ENCODE measurements at places on chromosomes 2 and 18.

GRCh38 chr2:66696886-66697285, 262.0 kb downstream of the MEIS1 start:
- no peak for DNase-seq

GRCh38 chr2:150606380-150607060, 119.1 kb upstream of the RND3 start:
- DNase-seq: no peak

DNA sequence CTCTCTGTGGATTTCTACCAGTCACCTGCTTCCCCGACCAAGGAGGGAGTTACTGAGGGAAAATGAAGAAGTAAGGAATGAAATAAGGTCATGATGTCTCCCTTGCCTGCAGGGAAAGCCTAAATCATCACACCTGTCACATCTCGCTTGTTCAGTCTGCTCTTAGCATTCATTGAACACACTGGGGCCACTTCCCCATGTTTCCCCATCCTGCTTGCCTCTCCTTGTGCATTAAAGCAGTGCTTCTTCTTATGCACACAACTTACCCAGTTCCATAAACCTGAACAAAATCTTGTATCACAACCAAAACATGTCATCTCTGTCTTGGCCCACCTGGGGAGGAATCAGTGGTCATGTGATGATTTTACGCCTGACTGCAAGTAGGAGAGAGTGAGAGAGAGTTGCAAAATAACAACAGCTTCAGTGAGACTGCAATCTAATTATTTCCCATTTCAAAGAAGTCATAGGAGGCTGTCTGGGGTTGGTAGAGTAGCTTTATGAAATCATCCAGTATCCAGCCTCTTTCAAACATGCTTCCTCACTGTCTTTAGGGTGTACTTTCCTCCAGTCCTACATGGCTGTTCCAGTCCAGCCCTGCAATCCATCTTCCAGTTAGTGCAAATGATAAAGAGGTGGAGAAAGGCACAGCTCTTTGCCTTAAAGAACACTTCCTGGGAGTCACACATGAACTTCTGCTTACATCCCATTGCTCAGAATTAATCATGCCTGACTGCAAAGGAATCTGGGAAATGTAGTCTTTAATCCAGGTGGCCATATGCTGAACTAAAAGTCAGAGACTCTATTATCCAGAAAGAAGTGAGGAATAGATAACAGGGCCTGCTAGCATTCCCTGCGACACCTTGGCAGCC, 220.1 kb downstream of the HAUS1 start:
- DNase-seq: no peak

DNA sequence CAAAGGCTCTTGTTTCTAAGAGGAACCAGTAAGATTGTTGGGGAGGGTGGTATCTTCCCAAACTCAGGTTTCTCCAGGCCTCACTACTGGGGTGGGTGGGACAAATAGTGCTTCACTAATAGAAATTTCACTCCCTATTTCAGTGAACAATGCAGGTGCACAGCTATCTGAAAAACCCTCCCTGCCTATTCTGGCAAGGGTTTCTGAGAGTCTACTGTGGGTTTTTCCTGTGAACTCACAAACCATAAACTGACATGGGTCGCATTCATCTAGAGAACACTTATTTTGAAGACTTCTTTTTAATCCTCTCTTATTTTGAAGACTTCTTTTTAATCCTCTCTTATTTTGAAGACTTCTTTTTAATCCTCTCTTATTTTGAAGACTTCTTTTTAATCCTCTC, 4.4 kb downstream of the IL36A start:
- no peak for DNase-seq

- DNase-seq: peak; percentile 68
Observed at GRCh38 chr18:63366213-63367052, 573 bp downstream of the KDSR start.

DNA sequence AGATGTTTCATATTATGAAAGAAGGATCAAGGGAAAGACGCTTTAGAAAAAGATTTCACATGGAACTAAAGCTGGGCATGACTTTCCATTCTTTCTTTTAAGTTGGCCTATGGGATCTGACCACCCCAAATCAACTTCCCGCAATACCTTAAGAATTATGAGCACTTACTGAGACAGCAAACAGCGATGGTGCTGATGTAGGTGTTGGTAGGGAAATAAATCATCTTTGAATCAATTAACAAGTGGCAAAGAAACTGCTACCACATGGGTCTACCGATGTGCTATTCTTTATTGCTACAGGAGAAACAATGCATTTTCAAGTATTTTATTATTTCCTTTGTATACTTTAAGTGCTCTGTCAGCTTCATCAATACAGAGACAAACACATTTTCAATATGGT, 239.6 kb downstream of the PIEZO2 start:
- DNase-seq: no peak

DNA sequence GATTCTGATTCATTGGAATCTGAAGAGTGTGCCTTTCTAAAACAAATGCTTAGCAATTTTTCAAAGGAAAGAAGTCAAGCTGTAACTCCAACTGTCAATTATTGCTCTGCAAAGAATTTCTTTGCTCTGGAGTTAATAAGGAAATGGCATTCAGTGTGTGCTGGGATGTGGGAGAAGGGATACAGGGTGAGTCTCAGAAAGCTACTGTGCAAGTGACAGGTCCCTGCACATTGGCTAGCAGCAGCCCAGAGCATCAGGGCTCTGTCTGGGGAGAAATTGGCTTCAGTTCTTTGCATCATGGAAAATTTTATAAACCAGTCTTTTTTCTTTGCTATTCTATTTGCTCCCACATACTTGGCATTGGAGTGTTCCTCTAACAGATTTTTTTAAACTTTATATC, 1.1 kb upstream of the SYT4 start:
- no peak for DNase-seq

DNA sequence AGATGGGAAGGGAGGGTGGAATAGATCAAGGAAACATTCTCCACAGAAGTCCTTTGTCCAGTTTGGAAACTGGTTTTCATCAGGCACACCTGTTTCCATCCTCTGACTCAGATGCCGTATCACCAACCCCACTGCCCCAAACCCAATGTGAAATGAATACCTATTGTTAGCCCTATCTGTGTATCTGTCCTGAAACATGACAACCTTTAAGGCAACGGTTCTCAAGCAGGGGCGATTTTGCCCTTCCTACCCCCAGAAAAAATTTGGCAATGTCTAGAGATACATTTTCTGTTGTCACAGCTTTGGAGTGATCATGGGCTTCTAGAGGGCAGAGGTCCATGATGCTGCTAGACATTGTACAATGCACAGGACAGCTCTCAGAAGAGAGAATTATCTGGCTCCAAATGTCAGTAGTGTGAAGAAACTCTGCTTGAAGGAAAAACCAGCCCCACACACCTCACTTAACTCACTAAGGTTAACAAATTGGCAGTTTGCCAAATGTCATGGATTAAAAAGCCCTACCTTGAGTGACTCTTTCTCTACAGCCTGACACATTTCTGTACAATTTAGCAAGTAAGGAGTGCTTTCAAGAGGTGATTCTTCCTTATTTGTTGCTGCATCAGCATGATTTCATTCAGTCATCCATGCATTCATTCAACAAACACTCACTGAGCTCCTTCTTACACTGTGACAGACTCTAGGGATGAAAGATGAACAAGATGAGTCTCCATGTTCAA, 3.4 kb downstream of the SCTR start:
- DNase-seq: no peak

- DNase-seq: no peak
Observed at GRCh38 chr2:49043405-49043982, 110.8 kb downstream of the FSHR start.

DNA sequence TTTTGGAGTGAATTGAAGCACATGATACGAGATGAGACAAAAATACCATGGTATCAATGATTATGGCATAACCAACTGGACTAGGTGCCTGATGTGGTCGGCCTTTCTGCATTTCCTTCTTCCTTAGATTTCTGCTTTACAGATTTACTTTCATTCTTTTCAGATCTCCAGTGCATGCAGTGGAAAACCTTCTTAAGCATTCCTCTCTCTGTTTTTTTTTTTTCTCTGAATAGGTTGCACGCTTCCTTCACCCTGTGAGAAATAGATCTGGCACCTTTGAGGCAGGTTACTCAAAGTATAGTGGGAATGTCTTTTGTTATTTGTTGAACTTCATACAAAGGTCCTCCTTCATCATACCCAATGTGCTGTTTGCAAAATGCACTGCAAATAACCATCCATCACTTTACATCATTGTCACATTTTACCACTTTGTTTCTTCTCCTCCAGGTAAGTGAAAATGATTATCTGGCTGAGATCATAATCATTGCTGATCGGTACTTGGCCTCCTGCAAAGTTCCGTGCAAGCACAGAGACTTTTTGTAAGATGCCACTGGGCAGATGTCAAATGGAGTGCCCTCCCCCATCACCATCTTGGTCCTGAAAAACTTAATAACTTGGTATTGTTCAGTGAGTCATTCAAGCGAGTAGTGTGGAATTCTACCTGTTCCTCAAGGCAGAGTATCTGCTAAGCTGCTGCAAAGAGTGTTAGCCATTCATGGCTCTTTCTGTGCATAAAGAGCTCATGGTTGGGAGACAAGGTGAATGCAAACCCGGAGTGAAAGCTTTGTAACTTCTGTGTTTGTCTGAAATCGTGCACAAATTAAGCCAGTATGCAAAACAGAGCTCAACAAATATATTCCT, 30.0 kb upstream of the KLHL14 start:
- no peak for DNase-seq

- DNase-seq: peak; percentile 78
Observed at GRCh38 chr2:43133708-43134570, 92.5 kb downstream of the ZFP36L2 start.

DNA sequence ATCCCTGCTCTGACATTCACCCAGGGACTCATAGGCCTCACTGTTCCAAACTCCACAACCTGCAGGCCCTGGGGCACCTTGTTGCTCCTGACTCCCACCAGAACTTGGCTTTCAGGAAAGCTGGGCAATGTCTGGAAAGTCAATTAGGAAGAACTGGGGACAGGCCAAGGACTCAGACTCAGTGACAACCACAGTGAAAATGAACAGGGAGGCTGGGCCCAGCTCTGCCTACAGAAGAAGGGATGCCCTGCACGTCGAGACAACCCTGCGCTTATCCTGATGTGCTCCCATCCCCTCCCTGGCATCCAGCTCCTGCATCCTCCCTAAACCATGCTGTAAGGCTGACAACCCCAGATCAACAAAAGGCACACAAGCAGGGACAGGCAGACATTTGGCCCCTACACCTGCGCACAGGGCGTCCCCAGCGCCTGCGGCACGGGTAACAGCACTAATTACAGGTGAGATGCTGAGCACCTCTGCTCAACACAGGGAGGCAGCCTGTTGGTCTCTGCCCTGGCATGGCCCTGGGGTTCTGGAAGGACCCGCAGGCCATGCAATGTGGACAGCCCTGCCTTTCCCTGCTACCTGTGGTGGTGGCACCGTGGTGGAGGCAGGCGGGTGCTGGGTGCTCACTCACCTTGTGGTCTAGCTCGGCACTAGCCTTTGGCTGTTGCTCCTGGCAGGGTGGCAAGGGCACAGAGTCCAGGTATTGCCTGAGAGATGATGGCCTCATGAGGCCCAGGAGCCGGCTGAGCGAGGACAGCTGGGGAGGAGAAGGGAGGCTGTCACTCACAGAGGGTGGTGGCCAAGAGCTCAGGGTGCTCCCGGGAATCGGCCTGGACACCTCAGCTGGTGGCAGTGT, 23.6 kb upstream of the SEMA4C start:
- DNase-seq: no peak

GRCh38 chr2:104430852-104431251, 423.1 kb upstream of the POU3F3 start:
- DNase-seq: no peak

DNA sequence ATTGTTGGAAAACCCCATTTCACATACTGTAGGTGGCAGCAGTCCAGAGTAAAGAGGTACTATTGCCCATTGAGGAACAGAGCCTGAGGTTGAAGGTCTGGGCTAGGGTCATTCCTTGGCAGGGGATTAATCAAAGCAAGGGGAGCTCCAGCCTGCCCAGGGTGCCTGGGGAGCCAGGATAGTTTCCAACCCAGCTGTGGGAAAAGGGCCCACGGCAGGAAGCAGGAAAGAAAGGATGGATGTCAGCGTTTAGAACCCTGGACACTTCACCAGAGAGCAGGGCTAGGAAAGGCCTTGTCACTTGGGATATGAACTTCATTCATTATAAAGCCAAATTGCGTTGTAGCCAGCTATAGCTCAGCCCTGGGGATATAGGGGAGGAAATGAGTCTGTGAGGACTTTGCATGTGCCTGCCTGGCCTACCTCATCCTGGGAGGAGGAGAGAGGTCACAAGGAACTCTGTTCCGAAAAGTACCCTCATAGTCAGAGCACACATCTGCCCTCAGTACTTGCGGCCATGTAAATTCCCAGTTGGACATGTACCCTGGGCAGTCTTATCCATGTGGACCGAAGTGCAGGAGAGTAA, 140.2 kb upstream of the COPS8 start:
- no peak for DNase-seq

GRCh38 chr2:24117902-24118301, 5.2 kb downstream of the PFN4 start:
- DNase-seq: no peak

- no peak for DNase-seq
Observed at GRCh38 chr2:149000158-149000938, 38.2 kb upstream of the LYPD6B start.

DNA sequence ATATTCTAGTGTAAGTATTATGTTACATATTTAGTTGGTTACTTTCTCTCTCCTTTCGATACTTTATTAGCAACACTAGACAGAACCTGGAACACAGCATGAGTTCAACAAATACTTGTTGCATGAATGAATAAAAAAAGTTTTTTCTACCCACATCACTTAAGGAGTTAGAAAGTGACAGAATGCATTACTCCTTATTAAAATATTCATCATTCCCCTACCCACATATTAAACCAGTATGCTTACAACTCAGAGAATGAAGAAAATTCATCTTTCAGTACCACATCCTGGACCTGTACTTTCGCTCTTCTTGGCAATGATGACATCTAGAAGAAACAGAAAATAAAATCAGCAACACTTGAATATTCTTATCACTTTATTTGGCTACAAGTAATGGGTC, 6.0 kb downstream of the SRBD1 start:
- DNase-seq: no peak

- DNase-seq: no peak
Observed at GRCh38 chr2:9153643-9153980, 53.0 kb upstream of the ASAP2 start.

DNA sequence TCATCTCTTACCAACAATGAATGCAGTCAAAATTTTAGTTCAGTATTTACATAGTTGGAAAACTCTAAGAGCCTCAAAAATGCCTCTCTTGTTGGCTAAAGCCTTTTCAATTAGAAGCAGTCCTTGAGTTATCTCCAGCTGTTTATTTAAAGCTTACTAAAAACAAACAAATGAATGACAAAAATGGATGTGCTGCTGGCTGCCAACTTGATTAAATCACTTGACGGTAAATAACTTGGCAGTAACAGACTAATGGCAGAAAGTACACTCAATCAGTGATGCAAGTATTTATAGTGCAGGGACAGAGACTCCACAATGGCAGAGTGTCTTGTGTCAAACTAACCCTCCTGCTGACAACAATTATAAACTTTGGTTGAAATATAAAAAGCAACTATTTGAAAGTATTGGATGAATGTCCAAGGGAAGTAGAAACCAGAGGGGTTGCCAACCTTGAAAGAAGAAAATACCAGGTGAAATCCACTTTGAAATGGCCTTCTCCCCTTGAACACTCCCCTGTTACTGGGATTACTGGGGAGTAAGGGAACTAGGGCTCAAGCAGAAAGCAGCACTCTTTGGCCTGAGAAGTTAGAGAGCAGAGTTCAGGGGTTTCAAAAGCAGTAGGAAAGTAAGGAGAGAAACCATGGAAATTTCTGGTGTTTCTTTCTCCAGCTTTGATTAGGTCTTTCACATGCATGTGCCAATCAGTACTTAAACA, 245.2 kb upstream of the SPHKAP start:
- no peak for DNase-seq

Measured in effector CD4-positive, alpha-beta T cell (primary cell).